ENCODE measurements at places on chromosomes 6 and 20. TPM values are rescaled to one million over a fixed set of nuclear protein-coding genes. Genes with fewer than 3 reads are reported as not detected.
A peak's percentile ranks its signal among the peaks of the same experiment; 100 is the strongest.

Gene APOM
- 4.6 TPM for total RNA-seq

Gene TBXT
- total RNA-seq = not detected

DNA sequence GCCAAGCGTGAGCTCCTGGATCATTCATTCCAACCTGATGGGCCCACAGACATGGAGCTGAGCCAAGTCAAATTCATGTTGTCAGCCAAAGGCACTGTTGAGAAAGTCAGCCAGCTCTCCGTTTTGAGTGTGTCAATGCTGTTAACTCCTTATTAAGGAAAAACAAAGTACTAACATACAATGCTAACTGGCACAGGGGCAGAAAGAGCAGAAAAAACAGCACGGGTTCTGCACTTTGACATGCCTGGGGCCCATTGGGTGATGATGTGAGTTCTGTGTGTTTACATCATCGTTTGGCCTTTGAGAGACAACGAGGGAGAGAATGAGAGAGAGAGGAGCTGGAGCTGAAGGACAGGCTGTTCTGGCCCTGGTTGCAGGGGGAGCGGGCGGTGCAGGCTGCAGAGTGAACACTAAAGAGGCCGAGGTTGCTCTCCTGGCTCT is 85.9 kb downstream of the SMOC2 start:
- H3K27ac ChIP-seq = no peak overlapping the region
- no peaks in the 10 kb centered on the region for H3K27me3 ChIP-seq
- no peaks in the 10 kb centered on the region for H3K36me3 ChIP-seq
- H3K4me1 ChIP-seq = no peaks in the 10 kb centered on the region

Gene RRAGD
- 9.3 TPM for total RNA-seq

DNA sequence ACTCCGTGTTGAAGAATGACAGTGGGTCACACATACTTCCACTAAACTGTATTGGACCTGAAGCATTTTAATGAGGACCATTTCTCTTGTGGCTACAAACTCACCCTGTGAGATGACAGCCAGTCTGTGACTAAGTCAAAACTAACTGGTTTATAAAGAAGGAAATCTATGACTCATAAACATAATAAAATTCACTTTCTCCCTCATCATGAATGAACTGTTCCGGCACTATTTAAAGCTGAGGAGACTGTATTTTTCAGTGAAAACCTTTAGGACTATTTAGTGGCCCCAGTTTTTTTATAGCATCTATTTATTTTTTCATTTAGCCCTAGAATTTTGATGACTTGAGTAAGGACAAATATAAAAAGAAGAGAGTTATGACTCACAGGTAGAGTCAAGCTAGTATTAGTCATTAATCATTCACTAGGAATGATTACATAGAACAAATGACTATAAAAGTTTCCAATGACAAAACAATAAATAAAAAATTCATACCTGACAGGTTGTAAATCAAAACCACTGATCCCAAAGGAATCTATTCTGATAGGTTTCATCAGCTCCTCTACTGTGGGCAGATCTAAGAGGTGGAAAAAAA is 34.2 kb downstream of the CEP162 start:
- no peak for DNase-seq
- no peak overlapping the region for H3K27ac ChIP-seq
- H3K36me3 ChIP-seq = peaks cover 40% of the 10 kb centered on the region
- no peaks in the 10 kb centered on the region for H3K27me3 ChIP-seq
- no peaks in the 10 kb centered on the region for H3K4me1 ChIP-seq
- H3K4me3 ChIP-seq = no peak overlapping the region

DNA sequence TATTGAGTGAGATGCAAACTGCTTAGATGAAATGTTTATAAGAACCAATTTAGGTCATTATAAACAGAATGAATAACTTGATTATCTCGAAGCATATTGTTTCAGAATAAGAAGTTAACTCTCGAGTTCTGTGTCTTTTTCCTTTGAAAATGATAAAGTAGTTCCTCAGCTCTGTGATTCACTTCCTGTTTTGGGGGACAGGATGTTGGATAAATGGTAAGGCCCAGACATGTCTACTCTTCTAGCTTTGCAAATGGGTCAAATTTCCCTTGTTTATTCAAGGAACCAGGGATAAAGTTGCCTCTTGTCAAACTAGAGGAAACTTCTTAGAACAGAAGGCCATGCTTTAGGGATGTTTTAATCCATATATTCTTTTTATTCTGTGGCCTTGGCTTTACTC is 246.9 kb downstream of the SOX4 start:
- H3K36me3 ChIP-seq = no peaks in the 10 kb centered on the region
- no peak overlapping the region for H3K4me3 ChIP-seq
- no peak overlapping the region for H3K27ac ChIP-seq
- peaks cover 6% of the 10 kb centered on the region for H3K27me3 ChIP-seq

Gene GPR63
- total RNA-seq = 1.1 TPM

Gene OLIG3
- not detected for total RNA-seq

DNA sequence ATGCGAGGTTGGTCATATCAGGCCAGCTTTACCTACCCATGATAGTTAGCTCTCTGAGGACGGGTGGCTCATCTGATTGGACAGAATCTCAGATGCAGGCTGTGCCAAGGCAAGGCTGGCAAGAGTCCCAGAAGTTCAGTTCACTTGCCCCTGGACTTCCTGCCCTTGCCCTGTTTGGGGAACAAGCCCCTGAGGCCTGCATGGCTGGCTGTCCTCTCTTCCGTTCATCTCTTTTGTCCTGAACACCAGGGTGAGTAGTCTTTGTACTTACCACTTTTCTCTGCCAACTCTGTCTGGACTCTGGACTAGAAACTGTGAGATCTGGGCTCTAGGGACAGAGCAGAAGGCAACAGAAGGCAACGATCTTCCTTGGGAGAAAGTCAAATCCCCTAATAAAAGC is 769.9 kb downstream of the QKI start:
- H3K27me3 ChIP-seq = no peaks in the 10 kb centered on the region
- H3K27ac ChIP-seq = no peak overlapping the region
- no peaks in the 10 kb centered on the region for H3K36me3 ChIP-seq
- DNase-seq = no peak
- no peaks in the 10 kb centered on the region for H3K4me1 ChIP-seq

Gene ECI2
- total RNA-seq = 61.9 TPM

- H3K27ac ChIP-seq = no peak overlapping the region
- H3K4me1 ChIP-seq = no peaks in the 10 kb centered on the region
- no peaks in the 10 kb centered on the region for H3K36me3 ChIP-seq
- no peaks in the 10 kb centered on the region for H3K27me3 ChIP-seq
Observed at GRCh38 chr6:145331066-145331465, 404.3 kb downstream of the EPM2A start.

Gene DCDC2
- 0.14 TPM for total RNA-seq

- no peaks in the 10 kb centered on the region for H3K4me1 ChIP-seq
- no peaks in the 10 kb centered on the region for H3K36me3 ChIP-seq
- DNase-seq = no peak
- no peak overlapping the region for H3K27ac ChIP-seq
- H3K27me3 ChIP-seq = peaks cover 9% of the 10 kb centered on the region
Observed at GRCh38 chr20:18909254-18909653, 95.7 kb downstream of the SCP2D1 start.

DNA sequence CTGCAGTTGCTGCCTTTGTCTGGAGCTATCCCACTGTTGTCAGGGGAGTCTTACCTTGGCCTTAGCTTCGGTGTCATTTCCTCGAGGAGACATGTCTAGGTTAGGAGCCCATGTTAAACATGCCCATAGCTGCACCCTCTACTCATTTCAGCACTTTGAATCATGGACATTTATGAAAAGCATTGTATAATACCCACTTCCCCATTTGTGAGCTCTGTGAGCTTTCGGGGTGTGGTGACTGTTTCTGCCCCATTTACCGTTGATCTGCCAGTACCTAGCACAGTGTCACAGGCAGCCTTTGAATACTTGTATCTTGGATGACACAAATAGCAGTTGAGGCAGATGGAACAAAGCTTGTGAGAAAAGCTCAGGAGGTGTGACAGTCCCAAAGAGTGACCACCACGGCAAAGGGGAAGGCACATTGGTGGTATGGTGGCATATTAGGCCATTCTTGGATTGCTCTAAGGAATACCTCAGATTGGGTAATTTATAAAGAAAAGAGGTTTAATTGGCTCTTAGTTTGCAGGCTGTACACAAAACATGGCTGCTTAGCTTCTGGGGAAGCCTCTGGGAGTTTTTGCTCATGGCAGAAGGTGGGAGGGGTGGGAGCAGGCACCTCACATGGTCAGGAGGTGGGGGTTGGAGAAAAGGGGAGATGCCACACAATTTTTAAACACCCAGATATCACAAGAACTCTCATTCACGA is 42.0 kb downstream of the JARID2 start:
- H3K4me1 ChIP-seq = peaks cover 42% of the 10 kb centered on the region
- no peak for DNase-seq
- H3K4me3 ChIP-seq = no peak overlapping the region
- peaks cover 28% of the 10 kb centered on the region for H3K36me3 ChIP-seq

DNA sequence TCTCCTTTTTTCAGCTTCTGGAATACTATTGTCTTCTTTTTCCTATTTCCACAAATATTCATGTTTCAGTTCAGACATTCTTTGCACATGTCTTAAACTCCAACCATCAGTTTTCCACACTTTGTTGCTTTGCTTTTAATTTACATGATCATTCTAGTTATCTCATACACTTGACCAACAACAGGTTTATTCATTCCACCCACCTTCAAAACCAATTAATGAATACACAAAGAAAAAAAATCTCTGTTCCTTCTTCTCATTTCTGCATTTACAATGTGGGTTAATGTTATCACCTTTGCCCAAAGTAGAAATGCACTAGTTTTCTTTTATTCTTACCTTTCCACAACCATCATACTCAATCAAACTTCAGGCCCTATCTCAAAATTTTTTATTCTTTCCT is 216.7 kb downstream of the FRK start:
- DNase-seq = no peak
- H3K27me3 ChIP-seq = no peaks in the 10 kb centered on the region
- H3K4me1 ChIP-seq = no peaks in the 10 kb centered on the region
- H3K36me3 ChIP-seq = no peaks in the 10 kb centered on the region
- no peak overlapping the region for H3K27ac ChIP-seq
- no peak overlapping the region for H3K4me3 ChIP-seq

DNA sequence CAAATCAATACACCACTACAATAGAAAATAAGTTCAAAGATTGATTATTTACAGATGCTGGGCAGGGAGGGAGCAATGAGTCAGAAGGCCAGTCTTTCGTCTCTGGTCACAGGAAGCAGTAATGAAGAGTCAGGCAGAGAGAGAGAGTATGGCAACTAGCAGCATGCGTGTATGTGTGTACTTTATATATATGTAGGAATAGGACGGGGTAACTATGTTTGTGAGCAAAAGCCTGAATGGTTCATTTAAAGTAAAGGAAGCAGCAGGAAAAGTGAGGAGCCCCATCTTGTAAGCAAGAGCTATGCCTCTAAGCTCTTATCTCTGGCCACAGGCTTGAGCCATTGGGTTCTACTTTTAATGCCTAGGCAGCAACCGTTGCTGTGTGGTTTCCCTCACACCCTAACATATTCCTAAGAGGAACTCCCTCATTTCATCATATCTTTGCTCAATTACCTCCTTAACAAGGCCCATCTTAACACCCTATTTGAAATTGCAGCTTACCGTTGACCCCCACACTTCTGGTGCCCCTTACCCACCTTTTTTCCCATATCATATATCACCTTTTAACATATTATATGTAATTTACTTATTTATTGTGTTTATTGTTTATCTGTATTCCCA is 66.6 kb downstream of the AFG1L start:
- H3K27me3 ChIP-seq = no peaks in the 10 kb centered on the region
- peaks cover 11% of the 10 kb centered on the region for H3K36me3 ChIP-seq
- no peak for DNase-seq
- H3K27ac ChIP-seq = no peak overlapping the region
- H3K4me3 ChIP-seq = no peak overlapping the region
- H3K4me1 ChIP-seq = peaks cover 31% of the 10 kb centered on the region

Gene DACT2
- total RNA-seq = not detected

- H3K27me3 ChIP-seq = no peaks in the 10 kb centered on the region
- peaks cover 29% of the 10 kb centered on the region for H3K4me1 ChIP-seq
- peaks cover 24% of the 10 kb centered on the region for H3K36me3 ChIP-seq
- DNase-seq = no peak
- no peak overlapping the region for H3K4me3 ChIP-seq
Observed at GRCh38 chr20:47581090-47581489, 79.4 kb downstream of the NCOA3 start.

DNA sequence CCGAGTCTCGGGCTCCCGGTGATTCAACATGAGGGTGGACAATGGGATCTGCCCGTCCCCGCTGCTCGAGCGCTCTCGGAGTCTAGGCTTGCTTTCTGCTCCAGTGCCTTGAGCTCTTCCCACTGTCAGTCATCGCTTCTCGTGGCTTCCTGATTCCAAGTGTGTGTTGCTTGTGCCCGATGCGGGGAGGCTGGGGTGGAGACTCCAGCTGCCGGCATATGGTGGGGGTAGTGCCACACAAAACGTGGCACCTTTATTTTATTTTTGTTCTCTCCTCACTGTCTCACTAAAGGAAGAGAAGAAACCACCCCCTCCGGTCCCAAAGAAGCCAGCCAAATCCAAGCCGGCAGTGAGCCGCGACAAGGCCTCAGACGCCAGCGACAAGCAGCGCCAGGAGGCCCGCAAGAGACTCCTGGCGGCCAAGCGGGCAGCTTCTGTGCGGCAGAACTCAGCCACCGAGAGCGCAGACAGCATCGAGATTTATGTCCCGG is 14.8 kb upstream of the MYL9 start:
- DNase-seq = no peak
- H3K4me1 ChIP-seq = no peaks in the 10 kb centered on the region

DNA sequence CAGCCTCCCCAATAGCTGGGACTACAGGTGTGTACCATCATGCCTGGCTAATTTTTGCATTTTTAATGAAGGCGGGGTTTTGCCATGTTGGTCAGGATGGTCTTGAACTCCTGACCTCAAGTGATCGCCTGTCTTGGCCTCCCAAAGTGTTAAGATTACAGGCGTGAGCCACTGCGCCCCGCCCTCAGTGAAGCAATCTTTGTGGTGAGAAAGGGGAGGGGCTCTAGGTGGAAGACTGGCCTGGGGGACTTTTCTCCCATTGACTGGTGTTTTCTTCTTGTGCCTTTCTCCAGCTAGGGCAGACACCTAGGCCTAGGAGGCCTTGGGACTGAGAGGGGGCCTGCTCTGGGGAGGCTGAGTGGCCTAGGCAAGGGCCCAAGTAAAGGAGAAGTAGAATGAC is 84.1 kb downstream of the DNAAF9 start:
- H3K27me3 ChIP-seq = no peaks in the 10 kb centered on the region
- DNase-seq = no peak
- peaks cover 9% of the 10 kb centered on the region for H3K4me1 ChIP-seq
- H3K36me3 ChIP-seq = peaks cover 2% of the 10 kb centered on the region
- H3K27ac ChIP-seq = no peak overlapping the region

DNA sequence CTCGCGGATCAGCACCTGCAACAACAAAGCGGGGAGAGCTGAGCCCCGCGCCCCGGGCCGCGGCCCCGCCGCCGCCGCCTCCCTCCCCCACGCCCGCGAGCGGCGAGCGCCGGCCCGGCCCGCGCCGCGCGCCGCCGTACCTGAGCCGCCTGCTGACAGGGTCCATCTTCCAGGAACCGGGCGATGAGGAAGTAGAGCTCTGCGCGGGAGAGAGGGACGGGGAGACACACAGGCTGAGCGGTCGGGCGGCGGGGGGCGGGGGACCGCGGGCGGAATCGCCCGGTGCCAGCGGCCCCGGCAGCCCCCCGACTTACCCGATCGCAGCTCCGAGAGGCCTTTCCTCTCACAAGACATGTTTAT is 359 bp downstream of the PHIP start:
- H3K36me3 ChIP-seq = peaks cover 12% of the 10 kb centered on the region
- H3K27ac ChIP-seq = peak overlapping the region; percentile 98

GRCh38 chr6:81792826-81793225 is 40.3 kb upstream of the TENT5A start:
- H3K36me3 ChIP-seq = no peaks in the 10 kb centered on the region
- no peaks in the 10 kb centered on the region for H3K4me1 ChIP-seq
- H3K27ac ChIP-seq = no peak overlapping the region
- H3K4me3 ChIP-seq = no peak overlapping the region
- DNase-seq = no peak

Gene IL20RA
- not detected for total RNA-seq

All from activated naive CD8-positive, alpha-beta T cell treated with anti-CD3 and anti-CD28 coated beads, Interleukin-2, amount 10 ng/mL, durations not matched to agents 7 days and 5 days (primary cell).